Activated naive CD8-positive, alpha-beta T cell treated with anti-CD3 and anti-CD28 coated beads, Interleukin-2, amount 50 U/mL, for 16 hours (primary cell): ENCODE measurements at places on chromosomes 5 and 9.

DNA sequence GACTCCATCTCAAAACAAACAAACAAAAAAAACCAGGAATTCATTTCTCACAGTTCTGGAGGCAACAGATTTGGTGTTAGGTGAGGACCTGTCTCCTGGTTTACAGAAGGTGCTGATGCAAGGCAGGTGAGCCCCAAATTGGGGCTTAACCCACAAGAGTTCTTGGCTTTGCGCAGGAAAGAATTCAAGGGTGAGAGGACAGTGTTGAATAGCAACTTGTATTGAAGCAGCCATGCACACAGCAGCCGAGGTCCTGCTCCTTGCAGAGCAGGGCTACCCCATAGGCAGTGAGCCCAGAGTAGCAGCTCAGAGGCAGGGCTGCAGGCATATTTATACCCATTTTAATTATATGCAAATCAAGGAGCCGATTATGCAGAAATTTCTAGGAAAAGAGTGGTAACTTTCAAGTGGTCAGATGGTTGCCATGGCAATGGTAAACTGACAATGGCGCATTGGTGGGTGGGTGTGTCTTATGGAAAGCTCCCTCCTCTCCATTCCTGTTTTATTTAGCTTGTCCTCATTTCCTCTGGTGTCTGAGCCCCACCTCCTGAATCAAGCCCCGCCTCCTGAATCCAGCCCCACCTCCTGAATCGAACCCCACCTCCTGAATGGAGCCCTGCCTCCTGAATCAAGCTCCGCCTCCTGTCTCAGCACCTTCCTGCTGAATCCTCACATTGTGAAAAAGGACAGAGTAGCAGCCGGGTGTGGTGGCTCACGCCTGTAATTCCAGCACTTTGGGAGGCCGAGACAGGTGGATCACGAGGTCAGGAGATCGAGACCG is 34.5 kb upstream of the COL5A1 start:
- DNase-seq: no peak

- DNase-seq: no peak
Observed at GRCh38 chr9:81522716-81523551, 166.4 kb downstream of the TLE1 start.

GRCh38 chr9:135050072-135050990 is 37.1 kb upstream of the OLFM1 start:
- no peak for DNase-seq

GRCh38 chr5:179974946-179975712 is 67.4 kb upstream of the TBC1D9B start:
- DNase-seq: no peak

DNA sequence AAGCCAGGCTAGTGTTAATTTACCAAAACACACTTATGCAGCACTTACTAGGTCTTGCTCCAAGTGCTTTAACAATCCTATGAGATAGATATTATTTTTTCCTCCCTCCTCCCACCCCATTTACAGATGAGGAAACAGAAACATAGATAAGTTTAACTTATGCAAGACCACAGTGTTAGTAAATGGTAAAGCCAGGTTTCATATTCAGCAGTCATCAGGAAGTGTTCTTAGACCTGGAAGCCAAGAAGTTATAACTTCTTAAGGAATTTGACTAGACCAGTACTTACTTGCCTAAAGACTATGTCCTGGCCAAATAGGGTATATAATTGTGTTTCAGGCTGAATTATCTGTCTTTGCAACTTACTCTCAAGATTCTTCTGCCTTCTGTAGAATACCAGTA is 15.9 kb downstream of the ABHD17B start:
- DNase-seq: no peak

DNA sequence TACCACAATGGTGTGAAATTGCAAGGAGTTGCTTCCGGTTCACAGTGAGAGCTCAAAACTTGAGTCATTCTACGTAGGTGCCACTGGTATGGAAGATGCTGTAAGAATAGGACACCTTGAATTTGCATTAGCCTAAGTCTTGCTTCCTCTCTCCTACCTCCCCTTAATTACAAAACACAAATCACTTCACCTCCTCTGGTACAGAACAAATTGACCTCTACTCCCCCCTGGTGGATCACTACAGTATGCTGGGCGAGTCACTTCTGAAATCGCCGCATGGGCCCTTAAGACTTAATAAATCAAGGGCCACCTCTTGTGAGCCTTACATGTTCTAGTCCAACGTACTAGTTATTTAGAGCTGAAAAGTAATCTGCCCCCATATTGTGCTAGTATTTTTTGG is 145.3 kb upstream of the SMARCA2 start:
- no peak for DNase-seq

DNA sequence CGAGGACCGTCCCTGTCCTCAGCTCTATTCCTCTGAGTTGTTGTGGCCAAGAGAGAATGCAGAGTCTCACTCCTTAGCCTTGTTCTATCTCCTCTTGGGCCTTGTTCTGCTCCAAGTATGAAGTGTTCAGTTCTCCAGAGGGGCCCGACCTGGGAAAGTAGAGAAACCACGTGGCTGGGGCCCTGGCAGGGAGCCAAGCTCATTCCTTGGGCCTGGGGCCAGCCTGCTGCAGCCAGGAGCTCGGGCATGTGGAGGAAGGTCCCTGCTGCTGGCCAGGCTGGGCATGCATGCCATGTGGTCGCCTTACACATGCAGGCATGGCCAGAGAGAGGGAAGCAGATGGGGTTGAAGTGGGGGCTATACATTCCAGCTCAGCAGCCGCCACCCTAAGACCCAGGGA is 60.7 kb downstream of the COL27A1 start:
- no peak for DNase-seq

- DNase-seq: no peak
Observed at GRCh38 chr5:175556794-175557193, 78.4 kb downstream of the SFXN1 start.

- DNase-seq: no peak
Observed at GRCh38 chr9:125409637-125410521, 148.3 kb downstream of the GAPVD1 start.

GRCh38 chr9:113341712-113342410 is 1.8 kb upstream of the WDR31 start:
- DNase-seq: no peak

DNA sequence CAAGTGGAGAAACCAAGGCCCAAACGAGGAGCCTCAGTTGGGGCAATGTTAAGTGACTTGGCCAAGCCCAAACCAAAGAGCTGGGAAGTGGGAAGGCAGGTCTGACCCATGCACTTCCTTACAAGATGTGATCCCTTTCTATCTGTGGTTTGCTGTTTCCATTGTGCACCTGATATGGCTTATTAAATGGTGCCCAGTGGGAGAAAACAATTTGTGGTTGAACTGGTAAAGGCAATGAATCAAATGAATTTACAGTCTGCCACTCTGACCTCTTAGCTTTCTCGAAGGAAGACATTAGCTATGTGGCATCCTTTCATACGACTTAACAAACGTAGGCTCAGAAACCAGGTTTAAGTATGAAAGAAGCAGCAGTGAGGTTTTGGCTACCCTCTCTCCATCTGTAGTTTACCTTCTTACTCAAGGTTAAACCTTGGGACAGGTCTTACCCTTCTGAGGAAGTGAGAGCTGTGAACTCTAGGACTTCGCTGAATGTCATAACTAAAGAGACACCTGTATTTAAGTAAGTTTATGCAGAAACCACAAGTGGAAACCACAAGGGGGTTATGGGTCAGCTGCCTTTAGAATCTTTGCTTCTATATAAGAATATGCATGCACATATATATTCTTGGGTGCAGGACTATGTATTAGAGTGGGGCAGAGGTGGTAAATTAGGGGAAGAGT is 100.5 kb upstream of the SPATA31D4 start:
- DNase-seq: no peak

DNA sequence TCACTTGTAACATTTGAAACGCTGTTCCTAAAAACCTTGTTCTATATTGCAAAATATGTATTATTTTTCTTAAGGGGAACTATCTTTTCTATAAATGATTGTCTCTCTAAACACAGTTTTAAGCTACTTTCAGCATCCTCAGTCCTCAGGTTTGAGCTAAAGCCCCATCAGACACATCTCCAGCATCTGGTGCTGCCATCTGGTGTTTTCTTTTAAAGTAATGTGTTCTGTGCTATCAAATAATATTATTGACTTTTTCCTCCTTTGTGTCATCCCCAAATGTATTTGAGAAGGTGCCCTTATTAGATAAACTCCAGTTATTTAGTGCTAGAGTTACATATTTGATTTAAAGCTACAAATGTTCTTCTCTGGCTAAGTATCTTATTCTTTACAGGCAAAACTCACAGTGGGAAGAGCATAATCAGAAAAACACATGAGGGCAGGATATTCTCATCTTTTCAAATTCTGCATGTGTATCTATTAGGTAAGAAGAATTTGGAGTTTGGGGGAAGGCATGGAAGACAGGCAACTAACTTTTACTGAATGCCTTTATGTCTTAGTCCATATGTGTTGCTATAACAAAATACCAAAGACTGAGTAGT is 27.5 kb downstream of the ZNF474 start:
- no peak for DNase-seq
